ENCODE measurements at places on chromosomes 5 and 9.

- DNase-seq = no peak
These were observed 352.9 kb downstream of the GLIS3 start for GRCh38 chr9:3946840-3947587.

DNA sequence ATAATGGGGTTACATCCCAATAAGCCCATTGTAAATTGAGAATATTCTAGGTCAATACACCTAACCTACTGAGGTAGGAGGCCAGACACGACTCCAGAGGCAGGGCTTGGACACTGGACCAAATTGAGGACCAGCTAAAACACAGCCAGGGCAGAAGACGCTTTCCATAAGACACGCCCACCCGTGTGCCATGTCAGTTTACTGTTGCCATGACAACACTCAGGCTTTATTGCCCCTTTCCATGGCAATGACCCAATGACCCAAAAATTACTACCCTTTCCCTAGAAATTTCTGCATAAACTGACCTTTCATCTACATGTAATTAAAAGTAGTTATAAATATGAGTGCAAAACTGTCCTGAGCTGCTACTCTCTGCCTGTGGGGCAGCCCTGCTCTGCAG is 31.5 kb downstream of the SLC22A4 start:
- DNase-seq = no peak

DNA sequence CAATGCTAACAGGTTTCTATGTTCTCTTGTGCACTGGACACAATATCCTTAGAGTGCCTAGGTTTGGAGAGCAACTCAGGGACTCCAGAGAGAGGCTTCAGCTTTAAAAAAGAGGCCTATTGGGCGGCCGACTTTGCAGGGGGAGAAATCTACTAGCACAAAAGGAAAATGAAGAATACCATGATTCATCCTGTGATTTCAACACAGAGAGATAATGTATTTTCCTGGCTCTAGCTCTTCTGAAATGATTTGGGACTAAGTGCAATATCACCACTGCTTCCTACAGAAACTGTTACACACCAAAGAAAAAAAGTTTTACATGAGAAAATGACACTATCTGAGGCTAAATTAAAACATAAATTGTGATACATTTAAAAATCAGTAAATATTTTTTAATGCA is 146.1 kb upstream of the TSLP start:
- DNase-seq = no peak

GRCh38 chr9:96089452-96090085 is 212.4 kb downstream of the HSD17B3 start:
- DNase-seq = no peak

DNA sequence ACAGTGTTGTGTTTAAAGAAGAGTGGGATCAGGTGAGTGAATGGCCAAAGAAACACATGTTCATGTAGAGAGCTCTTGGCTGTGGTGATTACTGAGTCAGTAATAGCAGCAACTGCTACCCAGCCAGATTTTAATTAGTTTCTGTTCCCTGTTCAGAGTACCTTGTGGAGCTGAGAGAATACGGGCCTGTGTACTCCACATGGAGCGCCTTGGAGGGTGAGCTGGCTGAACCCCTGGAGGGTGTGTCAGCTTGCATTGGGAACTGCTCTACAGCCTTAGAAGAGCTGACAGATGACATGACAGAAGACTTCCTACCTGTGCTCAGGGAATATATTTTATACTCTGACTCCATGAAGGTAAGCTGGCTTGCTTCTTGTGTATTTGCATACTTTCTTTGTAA is 52.3 kb downstream of the SLC46A2 start:
- no peak for DNase-seq

GRCh38 chr9:35930989-35931388 is 21.7 kb downstream of the SPAAR start:
- DNase-seq = no peak

- DNase-seq = no peak
These were observed 12.0 kb downstream of the PRKACG start for GRCh38 chr9:69001921-69002320.

DNA sequence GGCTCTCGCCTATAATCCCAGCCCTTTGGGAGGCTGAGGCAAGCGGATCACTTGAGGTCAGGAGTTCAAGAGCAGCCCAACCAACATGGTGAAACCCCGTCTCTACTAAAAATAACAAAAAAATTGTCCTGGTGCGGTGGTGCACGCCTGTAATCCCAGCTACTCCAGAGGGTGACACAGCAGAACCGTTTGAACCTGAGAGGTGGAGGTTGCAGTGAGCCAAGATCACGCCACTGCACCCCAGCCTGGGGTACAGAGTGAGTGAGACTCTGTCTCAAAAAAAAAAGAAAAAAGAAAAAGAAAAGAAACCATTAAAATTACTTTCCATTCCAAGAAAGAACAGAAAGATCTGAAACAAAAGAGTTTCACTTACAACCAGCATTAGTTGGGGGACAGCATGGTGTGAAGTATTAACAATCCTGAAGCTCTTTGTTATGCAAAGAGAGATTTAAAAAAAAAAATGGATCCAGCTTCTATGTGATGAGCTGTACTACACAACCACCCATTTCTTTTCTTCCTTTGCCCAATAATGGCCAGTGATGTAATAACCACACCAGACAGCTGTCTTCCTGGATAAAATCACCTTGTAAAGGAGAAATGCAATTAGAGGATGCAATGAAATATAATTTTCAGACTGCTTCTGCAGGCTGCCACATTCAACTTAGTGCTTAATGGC is 76.9 kb downstream of the MED27 start:
- DNase-seq = no peak
